AG08395 (cell line): ENCODE measurements at places on chromosomes 1 and 21.

GRCh38 chr1:221740993-221741702 lies 741 bp downstream of the DUSP10 start:
- DNase-seq = no peak

DNA sequence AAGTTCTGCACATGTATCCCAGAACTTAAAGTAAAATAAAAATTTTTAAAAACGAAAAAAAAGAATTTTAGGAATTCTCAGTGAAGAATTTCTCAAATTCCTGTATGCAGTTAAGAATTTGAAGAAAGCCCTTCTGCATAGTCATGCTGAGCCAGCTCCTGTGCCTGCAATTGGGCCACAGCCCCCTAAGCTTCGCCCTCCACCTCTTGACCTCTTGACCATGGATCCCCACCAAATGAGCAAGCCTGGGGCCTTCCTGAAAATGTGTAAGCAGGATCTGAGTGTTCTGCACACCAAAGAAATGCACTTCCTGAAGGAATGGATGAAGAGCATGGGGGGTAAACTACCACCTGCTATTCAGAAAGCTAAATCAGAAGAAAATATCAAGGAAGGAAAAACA lies 52.0 kb downstream of the NBPF6 start:
- no peak for DNase-seq

- DNase-seq = no peak
These were observed 8.8 kb downstream of the SMYD2 start for GRCh38 chr1:214289574-214290272.

DNA sequence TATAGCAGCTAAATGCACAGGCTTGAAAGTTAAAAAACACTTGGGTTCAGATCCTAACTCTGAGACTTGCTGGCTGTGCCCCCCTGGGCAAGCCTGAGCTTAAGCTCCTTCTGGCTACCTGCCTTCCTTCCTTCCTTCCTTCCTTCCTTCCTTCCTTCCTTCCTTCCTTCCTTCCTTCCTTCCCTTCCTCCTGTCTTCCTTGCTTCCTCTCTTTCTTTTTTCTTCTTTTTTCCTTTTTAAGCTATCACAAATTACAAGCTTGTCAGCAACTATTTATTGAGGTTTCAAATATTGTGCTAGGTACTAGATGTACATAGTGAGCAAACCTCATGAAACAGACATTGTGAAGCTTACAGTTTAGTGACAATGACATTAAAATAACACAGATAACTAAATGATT lies 15.1 kb downstream of the SGIP1 start:
- no peak for DNase-seq

- DNase-seq = no peak
These were observed 96.5 kb downstream of the LRRC53 start for GRCh38 chr1:74415935-74416334.

DNA sequence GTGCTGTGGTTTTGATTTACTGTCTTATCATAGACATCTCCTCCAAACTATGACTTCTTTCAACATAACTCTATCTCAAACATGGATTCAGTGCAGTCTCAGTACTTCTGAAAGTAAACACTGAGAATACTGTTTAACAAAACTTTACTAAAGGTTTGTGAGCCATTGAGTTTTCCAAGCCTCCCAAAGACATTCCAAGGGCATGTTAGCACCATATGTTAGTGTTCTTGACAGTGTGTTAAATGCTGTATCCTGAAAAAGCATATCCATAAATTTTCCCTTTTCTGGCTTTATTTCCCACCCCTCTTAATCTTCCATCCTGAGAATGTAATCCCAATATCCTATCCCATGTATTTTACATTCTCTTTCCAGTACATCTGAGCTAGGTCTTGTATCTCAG lies 446.8 kb upstream of the CXADR start:
- no peak for DNase-seq

DNA sequence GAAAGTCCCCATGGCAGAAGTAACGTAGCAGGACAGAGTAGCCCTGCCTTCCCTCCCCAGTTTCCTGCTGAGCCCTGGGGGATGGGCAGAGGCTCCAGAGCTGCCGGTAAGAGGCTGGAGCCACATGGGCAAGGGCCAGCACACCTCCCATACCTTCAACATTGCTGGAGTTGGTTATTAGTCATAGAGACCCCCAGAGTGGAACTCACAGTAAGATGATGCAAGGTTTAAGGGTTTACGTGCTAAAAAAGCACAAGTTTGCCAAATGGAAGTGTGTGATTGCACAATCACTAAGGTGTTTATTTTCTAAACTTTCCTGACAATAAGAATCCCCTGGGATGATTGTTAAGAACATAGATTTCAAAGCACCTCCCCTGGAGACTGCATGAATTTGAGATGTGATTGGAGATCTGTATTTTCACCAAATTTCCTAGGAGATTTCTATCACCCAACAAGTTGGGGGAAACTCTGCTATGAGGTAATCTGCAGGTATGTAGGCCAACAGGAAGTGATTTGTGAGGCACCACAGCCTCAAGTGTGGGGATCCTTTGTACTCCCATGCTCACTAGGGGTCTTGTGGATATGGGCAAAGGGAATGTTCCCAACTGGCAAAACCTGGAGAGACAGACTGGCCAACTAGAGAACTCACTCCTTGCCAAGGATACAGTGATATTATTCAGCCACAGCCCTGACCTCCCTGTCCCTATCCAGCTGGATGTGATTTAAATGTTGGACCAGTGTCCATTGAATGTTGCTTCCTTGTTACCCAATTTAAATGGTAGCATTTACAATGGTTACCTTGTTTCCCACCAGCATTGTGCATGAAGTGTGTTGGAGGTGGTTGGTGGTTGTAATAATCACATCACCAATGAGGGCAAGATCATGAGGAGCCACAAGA lies 37.1 kb upstream of the CSF1 start:
- DNase-seq = no peak

- DNase-seq = no peak
These were observed 76.7 kb upstream of the VCAM1 start for GRCh38 chr1:100642826-100643225.
